ENCODE measurements at places on chromosomes 16 and 17.

- no peak for DNase-seq
These were observed 5.4 kb upstream of the NFATC3 start for GRCh38 chr16:68079626-68080344.

DNA sequence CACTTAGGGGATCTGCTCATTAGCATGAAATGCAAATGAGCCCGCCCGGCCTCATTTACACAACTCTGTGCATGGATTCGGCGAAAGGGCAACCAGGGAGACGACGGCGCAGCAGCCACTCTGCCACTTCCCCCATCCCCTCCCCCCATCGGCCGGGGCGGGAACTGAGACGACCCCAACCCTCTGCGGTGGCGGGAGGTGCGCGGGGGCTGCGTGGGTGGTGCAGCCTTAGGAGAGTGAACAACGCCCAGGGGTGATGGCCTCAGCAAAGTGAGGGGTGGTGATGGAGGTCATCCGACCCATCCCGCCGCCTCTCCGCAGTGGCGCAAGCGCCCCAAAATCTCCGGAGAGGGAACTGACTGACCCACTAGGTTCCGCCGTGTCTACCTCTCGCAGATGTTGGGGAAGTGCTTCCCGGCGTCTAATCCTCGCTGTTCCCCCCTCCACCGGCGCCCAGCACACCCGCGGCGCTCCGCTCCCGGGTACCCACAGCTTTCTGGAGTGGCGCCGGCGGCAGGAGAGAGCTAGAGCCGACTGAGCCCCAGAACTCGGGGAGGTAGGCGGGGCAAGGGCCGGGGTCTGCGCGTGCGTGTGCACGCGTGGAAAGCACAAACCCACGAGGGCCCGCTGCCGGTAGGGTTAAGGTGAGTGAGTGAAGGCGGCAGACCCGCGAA, 1.4 kb upstream of the CACNA1G start:
- no peak for DNase-seq

DNA sequence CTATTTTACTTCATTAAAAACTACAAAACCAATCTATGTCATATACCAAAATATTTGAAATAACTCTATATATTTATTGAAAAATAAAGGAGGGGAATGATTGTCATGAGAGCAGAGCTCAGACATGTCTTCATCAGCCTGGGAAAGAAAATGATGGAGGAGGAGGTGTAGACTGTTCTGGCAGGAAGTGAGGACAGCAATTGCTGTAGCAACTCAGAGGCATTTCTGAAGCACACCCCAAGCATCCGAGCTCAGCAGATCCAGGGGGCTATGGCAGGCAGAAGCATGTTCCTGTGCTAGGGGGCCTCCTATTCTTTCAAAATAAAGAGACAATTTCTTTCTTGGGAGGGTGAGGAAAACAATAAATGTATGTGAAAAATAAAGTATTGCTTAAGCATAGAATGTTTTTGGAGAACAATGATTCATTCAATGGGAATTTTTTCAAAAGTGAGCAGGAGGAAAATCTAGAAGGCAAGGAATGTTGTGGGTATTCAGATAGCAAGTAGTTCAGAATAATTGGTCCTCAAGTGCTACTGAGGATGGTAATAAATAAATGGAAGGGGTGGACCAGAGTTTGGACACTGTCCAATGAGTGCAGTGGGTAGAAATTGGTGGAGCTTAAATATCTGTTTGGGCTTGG, 383.4 kb downstream of the CDH11 start:
- no peak for DNase-seq

DNA sequence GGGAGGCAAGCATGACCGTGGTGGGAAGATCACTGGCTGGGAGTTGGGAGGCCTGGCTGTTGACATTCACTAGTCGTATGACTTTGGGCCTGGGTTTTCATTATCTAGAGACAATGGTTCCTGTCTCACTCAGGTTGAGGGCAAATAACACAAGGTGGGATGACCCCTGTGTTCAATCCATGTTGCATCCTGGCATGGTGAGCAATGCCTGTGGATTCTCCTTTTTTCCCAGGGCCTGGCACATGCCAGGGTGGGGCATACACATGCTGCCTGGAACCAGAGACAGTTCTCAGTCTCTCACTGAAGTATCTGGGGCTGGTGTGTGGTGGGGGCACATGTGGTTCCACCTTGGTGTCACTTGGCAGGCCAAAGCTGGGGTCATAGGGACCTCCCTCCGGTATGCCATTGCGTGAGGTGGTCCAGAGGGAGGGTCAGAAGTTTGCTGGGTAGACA, 5.4 kb downstream of the THRA start:
- DNase-seq, result no peak

DNA sequence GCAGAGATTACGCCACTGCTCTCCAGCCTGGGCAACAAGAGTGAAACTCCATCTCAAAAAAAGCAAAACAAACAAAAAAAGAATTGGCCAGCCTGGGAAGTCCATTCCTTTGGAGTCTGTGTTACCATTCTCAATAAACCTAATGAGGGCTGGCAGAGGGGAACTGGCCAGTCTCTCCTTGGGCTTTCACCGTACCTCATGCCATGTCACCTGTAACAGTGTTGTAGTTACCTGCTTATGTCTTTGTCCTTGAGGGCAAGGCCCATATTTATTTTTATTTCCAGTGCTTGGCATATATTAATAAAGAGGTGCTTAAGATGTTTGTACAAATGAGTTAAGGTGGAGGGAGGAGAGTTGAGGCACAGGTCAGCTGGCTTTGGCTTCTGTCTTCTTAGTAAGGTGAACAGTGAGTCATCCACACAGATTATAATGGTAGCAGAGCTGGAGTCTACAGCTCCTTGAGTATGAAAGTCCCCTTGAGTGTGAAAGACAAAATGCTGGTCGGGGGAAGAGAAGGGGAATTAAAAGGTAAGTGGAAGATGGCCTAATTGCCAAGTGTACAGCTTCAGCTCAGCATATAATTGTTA, 8.4 kb downstream of the C1QBP start:
- no peak for DNase-seq

DNA sequence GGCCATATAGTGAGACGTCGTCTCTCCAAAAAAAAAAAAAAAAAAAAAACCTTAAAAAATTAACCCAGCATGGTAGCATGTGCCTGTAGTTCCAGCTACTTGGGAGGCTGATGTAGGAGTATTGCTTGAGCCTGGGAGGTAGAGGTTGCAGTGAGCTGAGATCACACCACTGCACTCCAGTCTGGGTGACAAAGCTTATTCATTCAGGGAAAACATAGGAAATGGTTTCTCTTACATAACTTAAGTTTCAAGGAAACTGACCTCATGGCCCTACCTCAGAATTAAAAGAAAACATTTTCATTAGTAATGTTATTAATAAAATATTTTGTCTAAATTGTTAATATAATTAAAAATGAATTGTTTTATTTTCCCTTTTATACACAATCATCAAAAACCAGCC, 31.4 kb downstream of the COG1 start:
- no peak for DNase-seq

DNA sequence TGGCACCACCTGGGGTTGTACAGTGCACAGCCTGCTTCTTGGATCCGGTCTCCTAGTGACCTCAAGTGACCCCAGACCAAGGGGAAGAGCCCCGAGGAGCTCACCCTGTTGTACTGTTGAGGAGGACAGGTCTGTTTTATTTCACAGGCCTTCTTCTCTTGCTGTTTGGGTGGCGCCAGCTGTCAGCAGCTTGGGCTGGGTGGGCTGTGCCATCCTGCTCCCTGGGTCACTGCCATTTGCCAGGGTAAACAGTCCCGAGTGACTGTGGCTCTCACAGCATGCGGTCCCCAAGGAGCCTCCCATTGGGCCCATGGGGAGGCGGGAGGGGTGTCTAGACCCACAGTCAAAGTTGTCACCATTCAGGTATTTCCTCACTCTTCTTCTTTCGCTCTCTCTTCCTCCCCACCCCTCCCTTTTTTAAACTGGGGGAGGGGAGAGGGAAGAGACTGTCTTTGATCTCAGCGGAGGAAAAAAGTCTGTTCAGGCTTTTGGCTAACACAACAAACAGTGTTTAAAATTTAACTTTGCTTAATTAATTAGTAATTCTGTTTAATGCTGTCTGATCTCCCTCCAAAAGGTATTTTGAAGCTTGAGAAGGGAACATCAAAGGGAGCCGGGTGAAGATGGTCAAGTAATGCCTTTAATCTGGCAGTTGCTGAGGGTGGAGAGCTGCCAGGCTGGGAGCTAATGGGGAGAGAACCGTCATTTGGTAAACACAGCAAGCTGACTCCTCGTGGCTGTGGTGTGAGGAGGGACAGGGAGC, 64.0 kb downstream of the SNX20 start:
- DNase-seq, result no peak

DNA sequence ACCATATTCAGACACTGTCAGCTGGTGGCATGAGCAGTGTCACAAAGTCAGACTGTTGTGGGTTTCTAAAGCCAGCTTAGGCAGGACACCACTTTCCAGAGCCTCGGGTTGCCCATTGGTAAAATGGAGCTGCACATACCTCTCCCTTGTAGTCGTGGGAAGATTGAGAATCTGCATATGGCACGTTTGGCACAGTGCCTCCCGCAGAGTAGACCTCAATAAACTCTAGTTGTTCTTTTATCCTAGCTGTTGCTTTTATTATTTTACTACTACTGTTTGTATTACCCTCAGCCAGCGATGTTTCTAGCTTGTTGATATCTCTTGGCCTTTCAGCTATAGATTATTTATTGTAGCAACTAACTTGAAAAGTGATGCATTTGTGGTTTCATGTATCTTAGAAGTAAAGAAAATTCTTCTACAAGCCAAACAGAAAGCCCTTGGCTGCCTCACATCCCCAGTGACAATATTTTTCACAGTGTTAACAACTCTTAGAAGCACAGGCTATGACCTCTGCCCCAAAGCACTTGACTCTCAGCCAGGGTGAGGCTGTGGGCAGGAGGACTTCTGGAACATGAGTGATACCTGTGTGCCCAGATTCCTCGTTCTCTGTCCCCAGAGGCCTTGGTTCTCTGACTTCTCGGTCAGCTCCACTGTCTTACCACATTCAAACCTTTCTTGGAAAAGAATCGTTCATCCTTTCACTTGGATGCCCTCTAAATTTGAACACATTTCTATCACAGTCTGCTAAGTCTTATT, 351.6 kb downstream of the SNX29 start:
- no peak for DNase-seq

DNA sequence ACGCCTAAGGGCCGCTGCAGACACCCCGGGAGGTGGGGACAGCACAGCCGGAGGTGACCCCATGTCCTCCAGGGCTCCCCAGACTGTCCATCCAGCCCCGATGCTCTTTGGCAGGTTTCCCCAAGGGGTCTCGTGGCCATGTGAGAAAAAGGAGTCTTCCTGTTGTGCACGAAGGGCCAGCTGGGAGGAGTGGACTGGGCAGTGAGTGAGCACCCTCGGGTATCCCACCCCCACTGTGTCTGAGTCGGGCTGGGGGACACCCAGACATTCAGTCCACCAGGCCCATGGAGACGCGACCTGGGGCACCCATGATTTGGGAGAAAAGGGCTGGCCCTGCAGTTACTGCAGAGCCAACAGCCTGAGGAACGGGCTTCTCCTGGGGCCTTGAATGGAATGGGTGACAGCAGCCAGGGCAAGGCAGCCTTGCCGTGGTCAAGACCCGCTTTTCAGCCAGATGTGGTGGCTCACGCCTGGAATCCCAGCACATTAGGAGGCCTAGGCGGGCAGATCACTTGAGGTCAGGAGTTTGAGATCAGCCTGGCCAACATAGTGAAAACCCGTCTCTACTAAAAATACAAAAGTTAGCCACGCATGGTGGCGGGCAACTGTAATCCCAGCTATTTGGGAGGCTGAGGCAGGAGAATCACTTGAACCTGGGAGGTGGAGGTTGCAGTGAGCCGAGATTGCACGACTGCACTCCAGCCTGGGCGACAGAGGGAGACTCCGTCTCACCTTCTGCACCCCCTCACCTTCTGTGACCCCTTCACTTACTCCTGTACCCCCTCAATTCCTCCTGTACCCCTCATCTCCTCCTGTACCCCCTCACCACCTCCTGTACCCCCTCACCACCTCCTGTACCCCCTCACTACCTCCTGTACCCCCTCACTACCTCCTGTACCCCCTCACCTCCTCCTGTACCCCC, 24.1 kb upstream of the CAPN15 start:
- no peak for DNase-seq
